ENCODE measurements at places on chromosomes 5 and 9. TPM values are rescaled to one million over a fixed set of nuclear protein-coding genes. Genes with fewer than 3 reads are reported as not detected.

Gene WASHC1
- 1.6 TPM for polyA plus RNA-seq

Gene CHMP5
- 41.6 TPM for polyA plus RNA-seq

GRCh38 chr5:56686337-56687195 lies 128.8 kb upstream of the MAP3K1 start:
- H3K36me3 ChIP-seq = no peaks in the 10 kb centered on the region
- H3K4me3 ChIP-seq = peak overlapping the region; percentile 72
- peak overlapping the region; percentile 95 for H3K27ac ChIP-seq
- DNase-seq = peak; percentile 79
- H3K4me1 ChIP-seq = peaks cover 96% of the 10 kb centered on the region
- H3K27me3 ChIP-seq = no peaks in the 10 kb centered on the region

GRCh38 chr5:124365361-124365801 lies 381.1 kb downstream of the ZNF608 start:
- no peak overlapping the region for H3K4me3 ChIP-seq
- no peaks in the 10 kb centered on the region for H3K36me3 ChIP-seq

DNA sequence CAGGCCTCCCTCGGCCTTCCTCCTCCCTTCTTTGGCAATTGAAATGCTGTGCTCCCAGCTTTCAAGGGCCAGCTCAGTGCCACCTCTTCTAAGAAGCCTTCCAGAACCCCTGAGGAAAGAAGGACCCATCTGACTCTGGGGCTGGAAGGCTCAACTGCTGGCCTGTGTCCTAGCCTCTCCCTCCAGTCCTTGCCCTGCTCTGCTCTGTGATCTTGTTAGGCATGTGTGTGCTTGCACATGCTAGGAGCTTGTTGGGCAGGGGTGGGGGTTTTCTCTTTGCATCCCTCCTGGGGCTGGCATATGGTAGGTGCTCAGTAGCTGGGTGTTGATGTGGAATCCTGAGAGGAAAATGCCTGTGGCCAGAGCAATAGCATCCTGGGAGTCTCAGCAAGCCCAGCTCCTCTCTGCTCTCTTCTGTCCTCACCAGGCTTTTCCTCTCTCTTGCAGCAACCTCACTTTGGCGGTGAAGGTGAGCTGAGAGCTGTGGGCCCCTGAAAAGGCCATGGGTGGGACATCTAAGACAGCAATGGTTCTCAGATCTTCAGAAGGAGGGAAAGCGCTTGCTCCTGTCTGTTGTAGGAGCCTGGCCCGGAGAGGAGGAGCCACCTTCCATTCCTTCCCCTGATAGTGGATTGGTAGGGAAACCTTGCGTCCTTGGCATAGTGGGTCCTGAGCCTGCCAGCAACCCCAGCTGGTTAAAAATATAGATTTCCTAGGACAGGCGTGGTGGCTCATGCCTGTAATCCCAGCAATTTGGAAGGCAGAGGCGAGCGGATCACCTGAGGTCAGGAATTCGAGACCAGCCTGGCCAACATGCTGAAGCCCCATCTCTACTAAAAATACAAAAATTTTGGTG lies 9.9 kb downstream of the DOLK start:
- no peak for DNase-seq
- H3K27me3 ChIP-seq = no peaks in the 10 kb centered on the region
- no peak overlapping the region for H3K4me3 ChIP-seq
- H3K36me3 ChIP-seq = no peaks in the 10 kb centered on the region

GRCh38 chr5:152532714-152533113 lies 127.6 kb upstream of the NMUR2 start:
- peaks cover 8% of the 10 kb centered on the region for H3K4me1 ChIP-seq
- no peaks in the 10 kb centered on the region for H3K36me3 ChIP-seq
- H3K27me3 ChIP-seq = peaks cover 3% of the 10 kb centered on the region
- H3K27ac ChIP-seq = no peak overlapping the region

DNA sequence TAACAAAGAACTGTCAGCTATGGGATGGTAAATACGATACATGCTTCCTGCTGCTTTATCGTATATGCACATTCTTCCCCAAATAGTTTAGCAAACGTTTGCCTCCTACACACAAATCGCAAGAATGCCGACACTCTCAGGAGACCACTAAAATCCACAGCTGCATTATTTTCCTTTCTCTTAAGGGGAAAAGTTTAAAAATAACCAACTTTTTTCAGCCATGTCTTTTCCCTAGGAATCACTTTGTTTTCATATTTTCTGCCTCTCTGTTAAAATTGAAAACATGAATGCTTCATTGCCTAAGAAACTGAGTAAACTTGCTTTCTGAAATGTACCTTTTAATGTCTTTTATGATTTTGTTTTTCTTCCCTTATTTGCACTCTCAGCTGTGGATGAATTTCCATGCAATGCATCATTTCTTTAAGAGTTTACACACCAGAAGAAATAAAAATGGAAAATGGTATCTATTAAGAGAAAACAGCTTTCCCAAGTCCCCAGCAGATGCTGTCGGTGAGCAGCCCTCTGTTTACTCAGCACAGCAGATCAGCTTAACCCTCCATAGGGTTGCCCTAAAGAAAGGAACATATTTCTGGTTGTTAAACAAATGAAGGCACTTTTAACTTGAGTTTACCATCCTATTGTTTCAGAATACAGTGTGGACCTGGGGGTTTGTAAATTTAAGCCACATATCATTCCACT lies 66.2 kb downstream of the IZUMO3 start:
- H3K36me3 ChIP-seq = no peaks in the 10 kb centered on the region
- H3K4me1 ChIP-seq = no peaks in the 10 kb centered on the region
- no peaks in the 10 kb centered on the region for H3K27me3 ChIP-seq
- no peak for DNase-seq
- no peak overlapping the region for H3K4me3 ChIP-seq
